ENCODE measurements at places on chromosomes 1 and 21.

DNA sequence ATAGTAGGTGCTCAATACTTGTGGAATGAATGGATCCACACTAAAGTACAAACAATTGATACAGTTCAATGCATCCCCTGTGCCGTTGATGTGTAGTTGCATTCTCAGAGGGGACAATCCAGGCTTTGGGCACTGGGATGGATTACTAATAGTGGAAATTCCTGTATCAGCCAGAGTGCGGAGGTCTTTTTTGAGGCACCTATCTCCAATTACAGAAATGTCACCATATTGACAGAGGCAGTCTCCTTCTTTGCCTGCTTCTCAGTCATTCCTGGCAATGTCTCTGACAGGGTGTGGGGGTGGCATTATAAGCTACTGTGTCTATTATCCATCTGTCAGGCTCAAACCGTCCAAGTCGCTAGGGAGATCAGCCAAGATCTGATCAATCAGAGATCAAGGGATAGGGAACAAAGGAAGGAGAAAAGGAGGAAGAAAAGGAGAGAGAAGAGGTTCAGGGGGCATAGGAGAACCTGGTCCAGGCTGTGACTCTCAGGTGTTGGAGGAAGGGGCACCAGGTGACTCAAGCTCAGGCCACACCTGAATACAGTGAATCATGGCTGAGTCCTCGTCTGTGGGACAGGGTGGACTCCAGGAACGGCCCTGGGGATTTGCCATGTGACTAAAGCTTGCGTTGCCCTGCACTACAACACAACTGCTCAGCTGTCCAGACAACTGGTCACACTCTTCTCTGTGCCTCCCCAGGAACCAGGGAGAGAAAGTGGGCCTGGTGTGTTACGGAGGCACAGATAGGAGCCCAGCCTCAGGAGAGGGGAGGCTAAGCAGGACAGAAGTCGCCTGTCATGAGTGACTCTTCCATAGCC, 3.4 kb upstream of the LAMB3 start:
- DNase-seq = no peak

GRCh38 chr21:32966120-32966519, 59.6 kb upstream of the OLIG2 start:
- DNase-seq = no peak

- peak; percentile 4 for DNase-seq
These were observed 498.1 kb downstream of the LMO4 start for GRCh38 chr1:87826681-87827251.

DNA sequence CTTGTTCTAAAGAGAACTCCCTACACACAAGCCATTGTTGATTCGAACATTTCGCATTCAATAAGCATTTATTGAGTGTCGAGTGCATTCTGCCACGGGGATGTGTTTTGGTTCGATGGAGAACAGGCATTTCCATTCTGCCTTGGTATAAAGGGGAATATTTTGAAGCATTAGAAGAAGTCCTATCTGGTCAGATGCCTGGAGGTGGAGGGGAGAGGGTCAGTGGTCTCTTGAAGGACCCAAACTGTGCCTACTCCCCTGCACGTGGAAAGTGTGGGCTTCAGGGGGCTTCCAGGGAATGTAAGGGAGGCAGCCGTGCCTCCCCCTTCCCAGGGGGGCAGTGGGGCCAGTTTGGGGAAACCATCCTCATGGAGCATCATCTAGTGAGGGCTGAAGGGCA, 8.3 kb downstream of the AJAP1 start:
- no peak for DNase-seq

DNA sequence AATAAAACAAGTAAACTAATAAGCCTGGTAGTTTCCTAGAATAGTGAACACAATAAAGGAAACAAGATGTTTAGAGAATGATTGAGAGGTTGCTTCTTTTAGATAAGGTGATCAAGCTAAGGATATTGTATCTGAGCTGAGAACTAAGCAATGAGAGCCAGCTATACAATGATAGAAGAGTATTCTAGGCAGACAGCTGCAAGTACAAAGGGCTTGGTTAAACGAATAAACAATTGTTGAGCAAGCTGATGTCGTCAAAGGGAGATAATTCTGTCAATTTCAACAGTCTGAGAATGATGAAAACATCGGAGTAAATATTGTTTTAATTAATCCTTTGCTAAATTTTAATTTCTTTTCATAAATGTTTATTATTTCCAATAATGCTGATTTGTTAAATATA, 5.5 kb upstream of the FH start:
- no peak for DNase-seq

DNA sequence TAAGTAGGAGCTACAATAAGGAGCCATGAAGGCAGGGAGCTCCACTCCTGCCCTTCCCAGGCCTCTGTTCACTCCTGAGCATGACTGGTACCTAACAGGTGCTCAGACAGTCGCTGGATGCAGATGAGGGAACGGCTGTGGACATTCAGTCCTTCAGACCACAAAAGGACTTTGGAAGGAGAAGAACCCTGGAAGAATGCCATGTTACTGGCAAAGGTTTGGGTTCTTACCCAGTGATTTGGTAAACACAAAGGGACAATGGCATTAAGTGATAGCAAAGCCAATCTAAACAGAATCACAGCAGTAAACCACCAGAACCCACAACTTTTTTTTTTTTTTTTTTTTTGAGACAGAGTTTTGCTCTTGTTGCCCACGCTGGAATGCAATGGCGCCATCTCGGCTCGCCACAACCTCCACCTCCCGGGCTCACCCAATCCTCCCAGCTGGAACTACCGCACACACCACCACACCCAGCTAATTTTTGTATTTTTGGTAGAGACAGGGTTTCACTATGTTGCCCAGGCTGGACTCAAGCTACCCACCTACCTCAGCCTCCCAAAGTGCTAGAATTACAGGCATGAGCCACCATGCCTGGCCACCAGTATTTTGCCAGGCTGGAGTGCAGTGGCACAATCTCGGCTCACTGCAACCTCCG, 7.5 kb upstream of the CBR3 start:
- no peak for DNase-seq

GRCh38 chr21:7917729-7918128, 2603.7 kb upstream of the TPTE start:
- no peak for DNase-seq

DNA sequence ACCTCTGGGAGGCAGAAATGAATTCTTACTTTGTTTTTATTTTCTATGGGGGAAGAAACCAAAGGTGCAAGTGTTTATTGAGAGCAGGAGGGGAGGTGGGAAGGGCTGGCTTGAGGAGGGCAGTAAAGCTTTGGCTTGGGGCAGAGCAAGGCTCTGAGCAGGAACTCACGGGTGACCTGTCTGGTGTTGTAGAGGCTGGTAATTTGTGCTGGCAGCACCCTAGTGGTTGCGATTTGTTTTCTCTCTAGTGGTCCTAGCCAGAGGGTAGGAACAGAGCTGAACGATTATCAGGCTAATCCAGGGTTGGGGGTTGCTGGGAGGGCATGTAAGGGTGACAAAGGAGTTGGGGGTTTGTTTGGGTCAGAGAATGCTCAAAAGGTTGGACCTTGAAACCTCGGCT, 16.6 kb downstream of the TMCC2 start:
- no peak for DNase-seq

DNA sequence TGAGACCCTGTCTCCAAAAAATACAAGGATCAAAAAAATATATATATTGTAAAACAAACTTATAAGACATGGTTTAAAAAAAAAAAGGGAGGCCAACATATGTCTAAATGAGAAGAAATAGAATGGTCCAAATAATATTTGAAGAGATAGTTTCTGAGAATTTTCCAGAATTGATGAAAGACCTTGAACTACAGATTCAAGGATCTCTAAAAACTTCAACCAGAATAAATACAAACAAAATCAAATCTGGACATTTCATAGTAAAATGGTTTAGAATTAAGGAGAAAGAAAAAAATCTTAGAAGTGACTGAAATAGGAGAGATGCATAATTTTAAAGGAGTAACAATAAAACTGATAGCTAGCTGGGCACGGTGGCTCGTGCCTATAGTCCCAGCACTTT, 45.5 kb upstream of the RCOR3 start:
- DNase-seq = no peak

DNA sequence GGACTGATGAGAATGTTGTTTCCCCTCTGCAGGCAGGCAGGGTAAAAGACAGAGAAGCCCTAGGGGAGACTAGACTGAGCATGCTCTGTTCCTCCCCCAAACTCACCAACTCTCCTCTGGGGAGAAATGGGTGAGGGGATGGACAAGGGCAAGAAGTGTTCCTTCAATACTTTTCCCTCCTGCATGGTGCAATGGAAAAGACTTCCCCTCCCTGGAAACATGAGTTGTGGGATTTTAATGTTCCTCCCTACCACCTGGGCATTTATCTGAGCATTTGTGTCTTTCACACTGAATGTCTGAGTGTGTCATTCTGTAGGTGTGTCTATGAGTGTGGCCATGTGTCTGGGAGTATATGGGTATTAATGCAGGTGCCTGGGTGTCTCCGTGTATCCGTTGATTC, 275.7 kb downstream of the C1orf94 start:
- no peak for DNase-seq

- DNase-seq = no peak
These were observed 315.2 kb downstream of the RPS6KC1 start for GRCh38 chr1:213366141-213366831.

GRCh38 chr1:232658386-232658785, 28.5 kb upstream of the SIPA1L2 start:
- no peak for DNase-seq

DNA sequence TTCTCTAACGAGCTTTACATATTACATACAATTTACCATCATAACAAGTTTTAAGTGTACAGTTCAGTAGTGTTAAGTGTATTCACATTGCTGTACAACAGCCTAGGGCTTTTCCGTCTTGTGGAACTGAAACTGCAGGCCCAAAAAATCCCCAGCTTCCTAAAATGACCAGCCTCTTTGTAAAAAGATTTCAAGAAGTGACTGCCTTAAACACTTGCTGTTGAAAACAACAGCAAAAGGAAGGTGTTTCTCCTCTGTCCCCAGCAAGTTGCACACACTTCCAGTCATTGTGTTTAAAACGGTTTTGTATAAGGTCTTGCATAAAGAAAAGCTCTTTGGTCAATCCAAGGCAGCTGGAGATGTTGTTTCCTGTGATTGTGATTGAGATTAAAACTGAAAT, 16.0 kb upstream of the GBP1 start:
- peak; percentile 14 for DNase-seq

DNA sequence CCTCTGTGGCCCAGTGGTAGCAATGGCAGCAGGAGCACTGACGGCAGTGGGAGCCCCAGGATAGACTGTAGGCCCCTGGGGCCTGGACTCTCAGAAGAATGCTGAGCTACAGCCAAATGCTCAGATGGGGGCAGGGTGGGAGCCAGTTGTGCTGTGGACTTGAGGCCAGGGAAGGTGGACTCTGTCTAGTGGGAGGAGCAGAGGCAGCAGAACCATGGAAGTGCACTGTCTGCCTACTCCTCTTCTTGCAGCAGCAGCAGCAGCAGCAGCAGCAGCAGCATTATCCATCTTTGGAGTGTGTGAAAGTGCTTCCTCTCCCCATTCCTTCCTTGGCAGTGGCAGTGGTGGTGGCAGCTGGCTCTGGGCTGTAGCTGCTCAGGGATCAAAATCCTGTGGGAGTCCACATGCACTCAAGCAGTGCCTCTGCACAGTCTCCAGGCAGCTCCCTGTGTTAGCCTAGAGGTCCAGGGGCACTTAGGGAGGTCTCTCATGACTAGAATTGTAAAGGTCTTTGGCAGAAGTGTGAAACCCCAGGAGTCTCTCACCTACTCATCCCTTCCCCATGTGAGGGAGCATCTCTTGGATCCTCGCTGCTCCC, 917.9 kb upstream of the B3GALT2 start:
- no peak for DNase-seq

GRCh38 chr21:46157396-46157986, 2.1 kb upstream of the FTCD start:
- DNase-seq = no peak

- DNase-seq = no peak
These were observed 13.2 kb downstream of the PSMD4 start for GRCh38 chr1:151267760-151268159.

- no peak for DNase-seq
These were observed 17.4 kb downstream of the MAST2 start for GRCh38 chr1:45820788-45821187.

DNA sequence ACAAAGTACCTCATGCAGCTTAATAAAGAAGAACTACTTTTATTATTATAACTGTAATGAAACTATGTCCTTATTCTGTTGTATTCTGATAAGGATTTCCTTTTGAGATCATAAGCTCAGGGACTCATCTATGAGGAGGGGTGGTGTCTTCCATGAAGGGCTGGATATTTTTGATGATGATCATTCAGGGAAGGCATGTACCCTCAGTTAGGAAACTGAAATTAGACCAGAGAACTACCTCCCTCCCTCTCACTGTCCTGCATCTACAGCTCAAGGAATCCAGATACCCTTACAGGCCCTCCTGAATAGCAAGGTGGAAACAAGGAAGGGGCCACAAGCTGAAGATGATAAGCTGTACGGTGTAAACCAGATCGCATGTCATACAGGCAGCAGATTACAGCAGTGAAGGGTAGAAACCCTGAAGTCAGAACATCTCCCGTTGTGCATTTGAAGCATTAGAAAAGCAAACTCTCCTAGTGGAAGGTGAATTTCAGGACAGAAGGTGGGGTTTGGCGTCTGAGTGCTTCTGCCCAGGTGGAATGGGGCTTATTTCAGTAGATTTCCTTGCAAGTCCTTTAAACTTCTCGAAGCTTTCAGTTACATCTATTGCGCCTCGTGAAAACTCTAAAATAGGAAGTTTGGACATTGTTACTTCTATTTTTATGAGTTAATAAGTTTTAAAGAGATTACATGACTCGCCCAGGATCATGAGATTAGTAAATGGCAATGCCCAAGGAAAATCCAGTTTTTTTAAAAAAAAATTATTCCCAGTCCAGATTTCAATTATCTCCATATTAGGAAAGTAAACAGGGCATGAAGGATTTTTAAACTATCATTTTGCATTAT, 101.1 kb upstream of the HNRNPU start:
- no peak for DNase-seq

GRCh38 chr21:46388896-46389295, 64.9 kb downstream of the PCNT start:
- DNase-seq = no peak

GRCh38 chr1:203726417-203726867, 38.5 kb upstream of the LAX1 start:
- DNase-seq = no peak

DNA sequence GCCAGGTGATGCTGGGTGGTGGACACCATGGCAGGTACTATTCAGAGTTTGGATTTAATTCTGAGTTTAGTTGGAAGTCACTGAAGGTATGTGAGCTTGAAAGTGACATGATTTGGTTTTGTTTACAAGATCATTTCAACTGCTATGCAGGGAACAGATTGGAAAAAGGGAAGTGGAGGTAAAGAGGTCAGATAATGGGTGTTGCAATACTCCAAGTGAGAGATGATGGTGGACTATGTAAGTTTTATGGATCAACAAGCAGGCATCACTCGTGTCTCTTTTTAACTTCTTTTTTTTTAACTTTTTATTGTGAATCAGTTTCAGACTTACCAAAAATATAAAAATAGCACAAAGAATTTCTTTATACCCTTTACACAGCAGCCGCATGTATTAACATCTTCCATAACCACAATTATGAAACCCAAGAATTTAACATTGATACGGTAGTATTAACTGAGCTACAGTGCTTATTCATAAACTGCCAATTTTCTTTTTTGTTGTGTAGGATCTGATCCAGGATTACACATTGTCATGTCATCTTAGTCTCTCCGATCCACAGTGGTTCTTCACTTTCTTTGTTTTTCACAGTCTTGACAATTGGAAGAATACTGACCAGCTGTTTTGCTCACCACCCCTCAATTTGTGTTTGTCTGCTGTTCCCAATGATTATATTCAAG, 24.9 kb upstream of the NHLH2 start:
- DNase-seq = no peak
